Caudate nucleus (tissue), 63 donors: ENCODE measurements at places on chromosomes 11 and 22.

- no peak for DNase-seq
These were observed 62.0 kb downstream of the STK33 start for GRCh38 chr11:8531982-8532381.

DNA sequence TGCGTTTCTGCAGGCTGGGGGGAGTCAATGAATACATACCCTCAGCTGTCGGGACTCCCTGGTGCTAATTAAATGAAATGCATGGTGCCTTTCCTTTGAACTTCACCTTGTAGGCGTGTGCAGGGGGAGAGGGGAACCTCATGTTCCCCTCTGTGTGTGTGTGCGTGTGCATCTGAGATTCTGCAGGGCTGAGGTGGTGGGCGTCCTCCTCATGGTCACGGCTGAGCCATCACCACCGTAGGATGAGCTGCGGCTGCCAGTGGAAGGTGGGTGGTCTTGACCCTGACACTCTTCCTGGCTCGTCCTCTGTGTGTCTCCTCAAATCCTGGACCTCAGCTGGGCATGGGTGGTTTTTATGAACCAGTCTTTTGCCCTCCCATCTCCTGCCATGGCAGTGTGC is 53.0 kb upstream of the TTLL12 start:
- no peak for DNase-seq

GRCh38 chr11:126163074-126163700 is 48.3 kb downstream of the RPUSD4 start:
- no peak for DNase-seq

GRCh38 chr11:116467823-116468222 is 305.0 kb downstream of the BUD13 start:
- DNase-seq = no peak

DNA sequence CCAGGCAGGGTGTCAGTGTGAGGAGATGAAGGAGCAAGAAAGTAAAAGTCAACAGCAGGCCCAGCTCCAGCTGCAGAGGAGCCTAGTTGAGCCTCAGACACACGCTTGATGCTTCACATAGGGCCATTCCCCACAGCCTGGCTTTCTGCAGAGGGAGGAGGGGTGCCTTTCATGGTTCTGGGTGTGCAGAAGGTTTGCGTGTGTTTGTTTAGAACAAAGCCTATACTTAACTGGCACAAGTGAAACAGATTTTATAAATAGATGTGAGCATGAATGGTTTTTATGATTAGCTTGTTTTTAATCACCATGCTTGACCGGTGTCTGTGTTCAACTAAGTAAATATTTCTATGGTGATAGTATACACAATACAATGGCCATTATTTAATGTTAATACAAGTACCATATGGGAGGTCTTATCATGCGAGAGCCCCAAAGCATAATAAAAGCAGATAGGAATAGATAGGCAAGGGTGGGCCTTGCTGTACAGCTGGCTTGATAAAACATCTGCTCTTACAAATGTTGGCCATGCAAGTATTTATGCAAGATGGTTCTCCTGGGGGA is 290.2 kb downstream of the ETS1 start:
- DNase-seq = no peak

- no peak for DNase-seq
These were observed 35.7 kb downstream of the TBCEL start for GRCh38 chr11:121059605-121060004.

DNA sequence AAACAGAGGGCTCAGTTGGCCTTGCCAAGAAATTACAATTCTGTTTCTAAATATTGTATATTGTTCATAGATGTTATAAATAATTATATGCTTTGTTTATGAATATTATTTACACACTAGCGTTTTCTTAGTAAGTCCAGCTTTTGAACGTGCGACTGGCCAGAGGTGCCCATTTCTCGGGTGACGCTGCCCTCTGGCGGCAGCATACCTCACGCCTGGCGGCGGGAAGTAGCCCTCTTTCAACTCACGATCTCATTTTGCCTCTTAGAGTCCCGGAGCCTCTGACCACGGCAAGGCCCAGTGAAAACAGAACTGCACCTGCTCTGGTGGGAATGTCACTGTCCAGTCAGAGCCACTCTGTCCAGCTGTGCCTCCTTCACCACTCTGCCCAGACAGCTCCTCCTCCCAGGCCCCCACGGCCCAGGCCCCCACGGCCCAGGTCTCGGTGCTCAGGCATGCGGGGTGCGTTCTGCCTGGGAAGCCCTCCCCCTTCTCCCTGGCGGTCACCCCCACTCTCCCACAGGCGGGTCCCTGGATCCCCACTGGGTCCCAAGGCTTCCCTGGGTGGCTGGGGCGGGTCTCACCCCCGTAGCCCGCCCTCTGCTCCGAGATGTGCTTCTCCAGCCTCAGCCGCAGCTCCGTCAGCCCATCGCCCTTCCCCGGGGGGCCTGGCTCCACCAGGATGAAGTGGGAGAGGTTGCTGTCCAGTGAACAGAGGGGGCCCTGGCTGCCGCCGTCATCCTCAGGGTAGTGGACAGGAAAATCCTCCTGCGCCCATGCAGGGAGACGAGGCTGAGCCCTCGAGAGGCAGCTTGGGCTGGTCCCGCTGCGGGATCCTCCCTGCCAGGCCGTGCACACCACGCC is 19.3 kb downstream of the TSSC4 start:
- no peak for DNase-seq

DNA sequence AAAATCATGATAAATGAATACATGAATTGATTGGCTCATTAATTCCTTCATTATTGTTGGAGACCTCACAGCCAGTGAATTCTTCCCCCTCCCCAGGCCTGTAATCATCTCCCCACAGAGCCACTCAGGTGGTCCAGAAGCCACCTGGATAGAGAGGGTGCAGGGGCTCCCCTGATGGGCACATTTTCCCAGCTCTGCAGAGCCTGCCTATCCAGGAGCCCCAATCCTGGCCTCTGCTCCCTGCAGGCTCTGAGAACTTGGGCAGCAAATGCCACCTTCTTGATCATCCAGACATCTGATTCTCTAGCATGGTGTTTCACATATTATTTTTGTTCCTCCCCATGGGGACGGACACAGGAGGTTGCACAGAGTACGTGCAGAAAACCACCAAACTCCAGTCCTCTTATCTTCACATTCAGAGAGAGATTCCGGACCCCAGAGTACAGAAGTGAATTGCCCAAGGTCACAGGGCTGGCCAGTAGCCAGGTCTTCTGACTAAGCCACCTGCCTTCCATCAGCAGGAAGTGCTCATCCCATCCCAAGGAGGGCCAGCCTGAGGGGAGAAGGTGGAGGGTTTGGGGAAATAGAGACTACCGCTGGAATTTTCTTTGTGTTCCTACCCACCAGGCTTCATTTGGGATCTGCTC is 348.0 kb downstream of the BUD13 start:
- no peak for DNase-seq
